Liver (tissue), 10 donors: ENCODE measurements at places on chromosomes 1 and 21. TPM values are rescaled to one million over a fixed set of nuclear protein-coding genes. Genes with fewer than 3 reads are reported as not detected.

The ACTA1 gene
- 0.08 TPM for total RNA-seq

The OR2L13 gene
- not detected for total RNA-seq

The CRABP2 gene
- total RNA-seq = 0.14 TPM

The DAB1 gene
- 1.7 TPM for total RNA-seq

The UBE2G2 gene
- 35.1 TPM for total RNA-seq

The IL19 gene
- total RNA-seq = not detected

The LCE2A gene
- not detected for total RNA-seq

The JAM2 gene
- total RNA-seq = 1.2 TPM

DNA sequence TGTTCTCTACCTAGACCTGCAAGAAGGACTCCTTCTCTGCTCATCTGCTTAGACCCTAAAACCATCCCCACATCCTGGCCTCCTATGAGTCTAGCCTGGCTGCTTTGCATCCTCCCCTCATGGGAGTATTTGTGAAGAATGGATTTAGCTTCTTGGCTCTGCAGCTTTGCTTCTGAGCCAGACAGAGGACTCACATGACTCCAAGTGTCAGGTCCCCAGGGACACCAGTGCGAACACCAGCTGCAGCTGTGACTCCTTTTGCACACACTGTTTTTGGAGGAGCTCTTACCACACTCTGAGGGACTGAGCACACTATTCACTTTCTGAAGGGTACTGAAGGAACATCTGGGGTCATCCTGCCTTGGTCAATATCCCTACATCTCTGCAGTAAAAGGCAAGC is 131.8 kb upstream of the SGIP1 start:
- H3K4me3 ChIP-seq = no peak overlapping the region
- peaks cover 5% of the 10 kb centered on the region for H3K4me1 ChIP-seq
- H3K27ac ChIP-seq = peak overlapping the region; percentile 17

- no peaks in the 10 kb centered on the region for H3K27me3 ChIP-seq
Measured at GRCh38 chr1:241950390-241950789, 7.2 kb upstream of the BECN2 start.

DNA sequence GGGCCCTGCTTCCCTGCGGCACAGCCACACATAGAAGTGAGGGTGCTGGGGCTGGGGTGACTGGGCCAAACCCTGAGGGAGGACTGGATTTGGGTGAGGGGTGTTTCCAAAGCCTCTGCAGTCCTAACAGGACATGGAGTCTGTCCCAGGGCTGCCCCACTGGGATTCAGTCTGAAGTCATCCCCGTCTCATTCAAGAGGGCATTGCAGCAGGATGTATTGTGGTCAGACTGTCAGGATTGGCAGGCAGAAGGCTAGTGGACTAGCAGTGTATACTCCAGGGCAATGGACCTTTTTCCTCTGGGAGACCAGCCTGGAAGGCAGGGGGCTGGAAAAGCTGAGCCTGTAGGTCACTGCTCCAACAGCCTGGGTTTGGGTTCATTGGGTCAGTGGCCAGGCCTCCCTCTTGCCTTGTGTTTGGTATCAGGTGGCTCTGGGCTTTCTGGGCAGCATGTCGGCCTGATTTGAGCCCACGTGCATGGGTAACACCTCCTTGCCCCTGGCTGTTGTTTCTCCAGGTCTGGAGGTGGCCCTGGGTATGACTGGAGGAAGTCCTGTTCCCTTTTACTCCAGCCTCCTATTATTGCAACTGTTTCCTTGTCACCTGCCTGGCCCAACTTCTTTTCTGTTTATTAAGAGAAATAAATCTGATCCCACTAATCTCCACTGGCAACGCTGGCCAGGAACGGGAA is 41.0 kb upstream of the SYNC start:
- no peaks in the 10 kb centered on the region for H3K36me3 ChIP-seq
- no peak overlapping the region for H3K4me3 ChIP-seq
- H3K27me3 ChIP-seq = no peaks in the 10 kb centered on the region
- peak overlapping the region; percentile 22 for H3K27ac ChIP-seq
- H3K4me1 ChIP-seq = peaks cover 22% of the 10 kb centered on the region

DNA sequence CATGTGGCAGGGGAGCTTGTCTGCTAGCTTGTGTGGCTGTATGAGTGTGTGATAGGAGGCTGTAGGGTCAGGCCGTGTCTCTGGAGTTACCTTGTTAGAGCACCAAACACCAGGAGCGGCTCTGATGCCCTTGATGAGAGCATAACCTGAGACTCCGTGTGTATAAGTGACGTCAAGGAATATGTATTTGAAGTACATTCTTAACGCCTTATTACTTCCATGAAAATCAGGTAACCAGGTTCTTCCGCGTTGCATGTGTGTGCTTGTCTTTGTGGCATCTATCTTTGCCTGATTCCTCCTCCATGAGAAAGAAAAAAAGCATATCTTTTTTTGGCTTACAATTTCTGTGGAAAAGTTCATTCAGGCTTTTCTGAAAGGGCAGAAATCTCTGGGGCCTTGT is 4.6 kb downstream of the OLFML3 start:
- H3K27ac ChIP-seq = no peak overlapping the region
- H3K4me1 ChIP-seq = peaks cover 11% of the 10 kb centered on the region
- H3K27me3 ChIP-seq = no peaks in the 10 kb centered on the region
- H3K4me3 ChIP-seq = no peak overlapping the region

DNA sequence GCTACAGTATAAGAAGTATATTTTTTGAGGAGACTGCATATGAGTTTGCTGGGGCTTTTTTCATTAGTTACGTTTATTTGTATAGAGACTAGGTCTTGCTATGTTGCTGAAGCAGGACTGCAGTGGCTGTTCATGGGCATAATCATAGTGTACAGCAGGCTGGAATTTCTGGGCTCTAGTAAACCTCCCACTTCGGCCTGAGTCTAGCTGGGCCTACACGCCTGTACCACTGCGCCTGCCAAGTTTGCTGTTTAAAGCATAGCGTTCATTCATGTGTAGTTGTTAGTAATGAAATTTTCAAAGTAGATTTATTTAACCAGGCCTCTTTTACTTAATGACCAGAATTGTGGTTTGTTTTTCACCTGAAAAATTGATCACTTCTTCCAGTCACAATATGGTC is 33.8 kb downstream of the HS2ST1 start:
- H3K27me3 ChIP-seq = no peaks in the 10 kb centered on the region
- no peak for DNase-seq
- H3K4me1 ChIP-seq = peaks cover 4% of the 10 kb centered on the region
- no peaks in the 10 kb centered on the region for H3K36me3 ChIP-seq
